T-helper 22 cell (primary cell): ENCODE measurements at places on chromosomes 1 and 21.

DNA sequence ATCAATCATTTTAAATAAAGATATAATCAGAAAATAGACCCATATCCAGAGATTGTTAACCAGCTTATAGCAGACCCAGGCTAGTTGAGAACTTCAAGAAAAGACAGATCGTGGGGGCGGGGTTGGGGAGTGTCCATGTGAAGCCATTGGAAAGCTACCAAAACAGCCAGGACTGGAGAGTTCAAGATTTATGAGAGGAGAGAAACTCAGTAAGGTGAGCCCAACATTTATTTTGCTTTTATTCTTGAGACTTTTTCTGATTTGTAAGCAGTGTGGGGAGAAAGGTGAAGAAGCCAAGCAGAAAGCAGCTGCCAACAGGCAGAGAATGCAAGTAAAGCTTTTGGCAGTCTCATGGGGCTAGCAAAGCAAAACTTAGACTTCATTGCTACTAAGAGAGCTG lies 179.9 kb downstream of the VPS13D start:
- DNase-seq: no peak

- DNase-seq: no peak
Measured at GRCh38 chr21:38384675-38385426, 113.4 kb downstream of the ERG start.

- no peak for DNase-seq
Measured at GRCh38 chr21:32777269-32777668, 5.7 kb upstream of the PAXBP1 start.

GRCh38 chr1:183831311-183831710 lies 26.4 kb downstream of the RGL1 start:
- DNase-seq: no peak

- DNase-seq: no peak
Measured at GRCh38 chr1:14538335-14538734, 60.1 kb upstream of the KAZN start.

- no peak for DNase-seq
Measured at GRCh38 chr1:10615332-10615731, 140.6 kb downstream of the PEX14 start.

DNA sequence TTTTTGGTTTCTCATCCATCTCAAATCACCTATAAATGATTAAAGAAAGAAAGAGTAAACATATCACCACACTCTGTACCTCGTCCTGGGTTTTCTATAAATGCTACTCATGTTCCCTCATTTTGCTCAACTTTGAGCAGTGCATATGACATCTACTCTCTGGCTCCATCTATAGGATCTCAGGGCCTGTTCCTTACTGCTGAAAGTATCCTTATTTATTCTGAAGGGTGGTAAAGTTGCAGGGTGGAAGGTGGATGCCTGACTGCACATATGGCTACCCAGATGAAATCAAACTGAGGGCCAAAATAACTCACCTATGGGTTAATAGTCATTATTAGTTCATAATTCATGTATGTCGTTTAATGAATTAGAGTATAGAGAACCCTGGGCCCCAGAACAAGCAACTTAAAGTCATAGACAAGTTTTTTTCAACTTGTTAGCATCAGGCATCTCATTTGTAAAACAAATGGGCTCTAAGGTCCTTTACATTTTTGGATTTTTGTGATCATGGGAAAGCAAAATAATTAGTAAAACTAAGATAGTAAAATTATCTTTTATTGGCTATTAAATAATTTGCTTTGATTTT lies 46.5 kb downstream of the NCF2 start:
- no peak for DNase-seq

DNA sequence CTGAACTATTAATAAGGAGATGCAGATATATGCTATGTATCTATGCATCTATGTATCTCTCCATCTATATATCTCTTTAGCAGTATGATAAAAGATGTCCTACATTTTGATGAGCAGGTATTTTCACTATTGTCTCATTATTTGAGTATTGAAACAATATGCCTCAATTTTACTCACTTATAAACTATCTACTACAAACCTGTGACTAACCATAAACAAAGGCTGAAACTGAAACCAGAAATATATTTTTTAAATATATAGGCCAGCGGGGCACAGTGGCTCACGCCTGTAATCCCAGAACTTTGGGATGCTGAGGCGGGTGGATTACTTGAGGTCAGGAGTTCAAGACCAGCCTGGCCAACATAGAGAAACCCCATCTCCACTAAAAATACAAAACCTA lies 22.0 kb downstream of the EIF4G3 start:
- DNase-seq: no peak

GRCh38 chr21:32308696-32309095 lies 10.0 kb downstream of the MRAP start:
- no peak for DNase-seq

DNA sequence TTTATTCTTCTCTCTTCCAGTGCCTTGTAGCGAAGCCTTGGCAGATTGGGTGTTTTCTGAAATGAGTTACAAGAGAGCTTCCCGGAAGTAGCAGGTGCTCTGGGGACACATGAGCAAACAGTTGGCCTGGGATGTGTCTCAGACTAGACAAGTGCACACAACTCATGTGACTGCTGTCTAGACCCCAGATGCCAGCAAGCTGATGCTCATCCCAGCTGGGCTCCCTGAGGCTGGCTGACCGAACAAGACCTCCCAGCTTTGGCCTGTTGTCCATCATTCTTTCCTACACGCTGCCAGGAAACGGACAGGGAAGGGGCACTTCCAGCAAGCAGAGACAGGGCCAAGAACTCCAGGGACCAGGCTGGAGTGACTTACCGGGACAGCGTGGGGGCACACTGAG lies 18.7 kb upstream of the CSF1 start:
- DNase-seq: no peak

DNA sequence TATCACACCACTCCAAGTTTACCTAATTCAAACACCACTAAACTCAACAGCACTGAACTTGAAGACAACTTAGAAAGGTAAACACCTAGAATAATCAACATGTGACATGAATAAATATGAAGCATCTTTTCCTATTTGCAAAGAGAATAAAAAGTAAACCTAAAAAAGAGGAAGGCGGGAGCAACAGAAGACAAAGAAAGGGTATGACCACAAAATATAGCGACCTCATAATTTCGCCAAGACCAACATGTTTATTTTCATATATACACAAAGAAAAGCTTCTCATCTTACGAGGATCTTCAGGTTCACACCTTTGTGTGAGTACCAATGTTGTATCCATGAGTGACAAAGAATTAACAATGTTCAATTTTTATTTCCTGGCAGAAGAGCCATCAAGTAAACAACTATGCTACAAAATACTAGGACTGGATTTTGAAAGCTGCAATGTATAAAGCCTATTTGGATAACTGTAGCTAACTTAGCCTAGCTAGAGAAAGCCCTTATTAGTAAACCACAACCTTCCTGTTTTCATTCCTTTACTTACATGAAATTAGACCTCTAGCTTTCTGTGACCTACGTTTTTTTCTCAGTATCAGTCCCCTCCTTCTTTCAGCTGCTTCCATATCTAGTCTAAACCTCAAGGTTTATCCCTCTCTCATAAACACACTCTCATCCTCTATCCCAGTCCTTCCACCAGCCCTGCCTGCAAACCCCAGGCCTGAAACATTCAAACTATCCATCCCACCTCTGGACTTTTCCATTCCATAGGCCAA lies 21.3 kb upstream of the PHTF1 start:
- no peak for DNase-seq

- no peak for DNase-seq
Measured at GRCh38 chr1:168217664-168218063, 8.1 kb upstream of the SFT2D2 start.

DNA sequence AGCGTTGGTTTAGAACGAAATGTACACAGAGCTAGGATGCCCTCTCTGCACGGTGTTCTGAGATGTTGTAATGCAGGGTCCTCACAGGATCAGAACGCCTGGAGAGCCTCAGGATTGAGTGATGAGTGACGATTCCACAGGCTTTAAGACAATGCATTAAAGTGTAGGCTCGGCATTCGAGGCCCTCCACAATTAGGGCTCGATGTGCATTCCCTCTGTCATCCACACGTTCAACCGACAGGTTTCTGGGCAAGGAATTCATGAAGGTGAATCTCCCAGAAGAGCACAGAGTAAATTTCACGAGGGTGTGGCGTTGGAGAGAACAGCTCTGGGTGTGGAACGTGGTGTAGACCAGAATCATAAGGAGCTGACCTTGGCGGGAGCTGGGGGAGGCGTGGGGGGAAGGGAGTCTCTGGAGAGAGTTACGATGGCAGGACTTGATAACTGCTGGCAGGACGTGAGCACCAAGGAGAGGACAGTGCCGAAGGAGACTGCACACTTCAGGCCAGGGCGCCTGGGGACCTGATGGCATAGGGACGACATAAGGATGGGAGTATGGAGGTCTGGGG lies 51.0 kb upstream of the EFHD2 start:
- no peak for DNase-seq

- no peak for DNase-seq
Measured at GRCh38 chr1:39574646-39575045, 1.9 kb downstream of the PABPC4 start.

DNA sequence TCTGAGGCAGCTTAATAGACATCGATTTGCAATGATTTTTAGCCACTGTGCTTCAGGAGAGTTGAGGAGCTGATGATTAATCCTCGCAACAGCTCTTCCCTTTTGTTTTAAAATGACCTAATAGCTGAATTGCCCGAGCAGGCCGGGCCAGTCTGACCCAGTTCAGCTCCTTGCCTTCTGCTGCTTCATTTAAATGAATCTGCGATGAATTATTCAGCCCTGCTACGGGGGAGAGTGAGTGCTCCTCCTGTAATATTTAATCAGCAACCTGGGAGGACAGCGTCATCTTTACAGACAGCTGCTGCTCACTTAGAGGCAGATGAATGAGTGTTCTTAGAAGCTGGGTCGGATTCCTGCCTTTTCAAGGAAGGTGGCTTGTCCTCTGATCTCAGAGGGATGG lies 325.1 kb downstream of the CAMTA1 start:
- DNase-seq: no peak

DNA sequence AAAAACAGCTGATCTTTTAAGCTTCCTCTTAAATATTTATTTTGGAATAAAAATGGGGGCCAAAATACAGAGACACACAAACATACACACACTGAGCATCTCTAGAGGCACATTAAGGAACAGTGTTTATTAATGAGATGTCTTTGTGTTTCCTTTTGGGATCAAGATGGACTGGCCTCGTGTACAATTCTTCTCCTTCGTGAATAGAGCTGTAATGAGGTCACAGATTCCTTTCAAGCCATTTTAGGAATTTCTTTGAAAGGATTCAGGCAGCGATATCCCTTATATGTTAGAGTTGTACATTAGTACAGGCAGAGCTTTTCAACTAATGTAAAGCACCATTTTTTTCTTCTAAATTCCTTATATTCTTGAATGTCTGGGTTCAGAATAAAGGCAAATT lies 295.7 kb downstream of the CHRM3 start:
- no peak for DNase-seq
